ENCODE measurements at places on chromosomes 1 and 21.

GRCh38 chr1:196558411-196558810 lies 49.8 kb downstream of the KCNT2 start:
- no peak for DNase-seq

- no peak for DNase-seq
These were observed 1.2 kb downstream of the HP1BP3 start for GRCh38 chr1:20785907-20786252.

DNA sequence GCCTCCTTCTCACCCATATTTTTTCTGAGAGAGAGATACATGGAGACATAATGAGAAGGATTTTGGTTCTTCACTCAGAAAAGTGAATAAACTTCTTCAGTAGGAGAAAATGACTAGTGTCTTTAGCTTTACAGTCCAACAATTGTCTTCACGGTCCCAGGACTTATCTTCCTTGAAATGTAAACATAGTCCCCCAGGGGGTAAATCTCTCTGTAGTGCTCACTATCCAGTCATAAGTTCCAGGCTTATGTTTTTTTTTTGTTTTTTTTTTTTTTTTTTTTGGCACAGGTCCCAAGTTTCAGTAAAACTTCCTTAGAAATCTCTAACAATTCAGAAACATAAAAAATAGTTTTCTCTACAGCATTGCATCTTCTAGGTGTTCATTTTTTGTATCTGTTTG lies 890.2 kb upstream of the B3GALT2 start:
- DNase-seq, result peak; percentile 5

- DNase-seq, result no peak
These were observed 19.5 kb downstream of the SZRD1 start for GRCh38 chr1:16386454-16387113.

DNA sequence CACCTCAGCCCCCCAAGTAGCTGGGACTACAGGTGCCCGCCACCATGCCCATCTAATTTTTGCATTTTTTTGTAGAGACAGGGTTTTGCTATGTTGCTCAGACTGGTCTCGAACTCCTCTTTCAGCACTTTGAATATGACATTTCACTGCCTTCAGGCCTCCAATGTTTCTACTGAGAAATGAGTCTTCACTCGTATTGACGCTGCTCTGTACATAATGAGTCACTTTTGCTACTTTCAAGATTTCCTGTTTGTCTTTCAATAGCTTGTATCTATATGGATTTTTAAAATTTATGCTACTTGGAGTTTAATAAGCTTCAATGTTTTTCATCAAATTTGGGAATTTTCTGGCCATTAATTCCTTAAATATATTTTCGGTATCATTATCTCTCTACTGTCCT lies 64.7 kb downstream of the GORAB start:
- DNase-seq, result no peak

- DNase-seq, result no peak
These were observed 6.1 kb upstream of the RBP7 start for GRCh38 chr1:9990944-9991343.

All from NCI-H146 (cell line).